ENCODE measurements at places on chromosomes 13 and 19.
A peak's percentile ranks its signal among the peaks of the same experiment; 100 is the strongest.

DNA sequence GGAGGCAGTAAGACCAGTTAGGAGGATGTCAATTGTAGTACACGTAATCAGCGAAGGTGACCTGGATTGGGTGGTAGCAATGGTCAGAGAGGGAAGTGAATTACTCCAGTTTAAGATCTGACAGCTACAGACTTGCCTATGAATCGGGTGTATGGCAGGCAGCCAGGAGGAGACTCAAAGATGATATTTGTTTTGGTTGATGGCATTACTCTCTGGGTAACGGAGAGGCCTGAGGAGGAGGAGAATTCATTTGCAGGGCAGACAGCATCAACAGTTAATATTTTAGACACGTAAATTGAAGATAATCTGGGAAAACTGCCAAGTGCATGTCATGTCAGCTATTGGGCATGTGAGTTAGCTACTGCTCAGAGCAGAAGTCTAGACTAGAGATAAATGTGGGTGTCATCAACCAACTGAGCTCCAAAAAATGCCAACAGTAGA, 109.2 kb downstream of the SGCG start:
- DNase-seq = no peak

GRCh38 chr19:46785980-46786235, 2.5 kb downstream of the SLC1A5 start:
- DNase-seq = no peak

GRCh38 chr13:24625331-24625731, 54.9 kb upstream of the ATP12A start:
- peak; percentile 41 for DNase-seq

GRCh38 chr13:110737555-110737954, 24.1 kb downstream of the ING1 start:
- no peak for DNase-seq

DNA sequence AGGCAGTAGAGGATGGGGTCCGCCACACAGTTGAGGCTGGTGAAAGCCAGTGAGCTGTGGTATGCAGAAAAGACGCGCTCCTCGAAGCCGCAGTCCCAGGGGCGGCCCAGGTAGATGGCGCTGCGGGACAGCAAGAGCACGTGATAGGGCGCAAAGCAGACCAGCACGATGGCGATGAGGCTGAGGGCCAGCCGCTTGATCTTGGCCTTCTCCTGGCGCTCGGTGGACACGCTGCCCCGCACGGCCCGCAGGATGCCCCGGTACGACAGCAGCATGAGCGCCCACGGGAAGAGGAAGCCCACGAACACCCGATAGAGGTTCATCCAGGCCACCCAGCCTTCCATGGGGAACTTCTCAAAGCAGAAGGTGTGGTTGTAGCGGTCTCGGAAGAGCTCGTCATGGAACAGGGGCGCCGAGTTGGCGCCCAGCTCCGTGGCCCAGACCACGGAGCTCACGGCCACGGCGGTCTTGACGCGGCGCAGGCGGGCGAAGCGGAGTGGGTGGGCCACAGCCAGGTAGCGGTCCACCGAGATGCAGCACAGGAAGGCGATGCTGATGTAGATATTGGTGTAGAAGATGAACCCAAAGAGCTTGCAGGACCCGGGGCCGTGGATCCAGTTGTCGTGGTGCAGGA, 6.5 kb upstream of the OPA3 start:
- DNase-seq = no peak

DNA sequence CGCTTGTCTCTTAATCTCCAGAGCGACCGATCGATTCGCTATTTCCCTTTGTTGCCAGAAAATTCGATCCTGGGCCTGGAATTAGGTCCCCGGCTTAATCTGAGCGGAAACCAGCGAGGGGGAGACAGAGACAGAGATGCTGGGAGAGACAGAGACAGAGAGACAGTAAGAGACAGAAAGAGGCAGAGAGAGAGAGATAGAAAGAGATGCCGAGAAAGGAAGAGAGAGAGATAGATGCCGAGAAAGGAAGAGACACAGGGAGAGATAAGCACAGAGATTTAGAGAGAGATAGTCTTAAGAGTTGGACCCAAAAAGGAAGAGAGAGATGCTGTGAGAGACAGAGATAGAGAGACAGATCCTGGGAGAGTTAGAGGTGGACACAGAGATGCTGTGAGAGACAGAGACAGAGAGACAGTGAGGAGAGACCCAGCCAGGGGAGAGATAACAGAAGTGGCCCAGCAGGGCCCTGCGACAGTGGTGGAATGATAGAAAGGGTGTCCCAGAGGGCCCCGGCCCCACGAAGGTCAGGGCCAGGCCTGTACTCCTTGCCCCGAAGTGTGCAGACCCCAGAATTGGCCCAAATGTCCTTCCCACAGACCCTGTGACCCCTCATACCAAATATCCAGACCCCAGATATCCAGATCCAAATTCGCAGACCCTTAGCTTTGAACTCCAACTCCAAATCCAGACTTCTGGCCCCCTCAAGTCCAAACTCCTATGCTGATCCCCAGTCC, 1.3 kb downstream of the ERFL start:
- no peak for DNase-seq

DNA sequence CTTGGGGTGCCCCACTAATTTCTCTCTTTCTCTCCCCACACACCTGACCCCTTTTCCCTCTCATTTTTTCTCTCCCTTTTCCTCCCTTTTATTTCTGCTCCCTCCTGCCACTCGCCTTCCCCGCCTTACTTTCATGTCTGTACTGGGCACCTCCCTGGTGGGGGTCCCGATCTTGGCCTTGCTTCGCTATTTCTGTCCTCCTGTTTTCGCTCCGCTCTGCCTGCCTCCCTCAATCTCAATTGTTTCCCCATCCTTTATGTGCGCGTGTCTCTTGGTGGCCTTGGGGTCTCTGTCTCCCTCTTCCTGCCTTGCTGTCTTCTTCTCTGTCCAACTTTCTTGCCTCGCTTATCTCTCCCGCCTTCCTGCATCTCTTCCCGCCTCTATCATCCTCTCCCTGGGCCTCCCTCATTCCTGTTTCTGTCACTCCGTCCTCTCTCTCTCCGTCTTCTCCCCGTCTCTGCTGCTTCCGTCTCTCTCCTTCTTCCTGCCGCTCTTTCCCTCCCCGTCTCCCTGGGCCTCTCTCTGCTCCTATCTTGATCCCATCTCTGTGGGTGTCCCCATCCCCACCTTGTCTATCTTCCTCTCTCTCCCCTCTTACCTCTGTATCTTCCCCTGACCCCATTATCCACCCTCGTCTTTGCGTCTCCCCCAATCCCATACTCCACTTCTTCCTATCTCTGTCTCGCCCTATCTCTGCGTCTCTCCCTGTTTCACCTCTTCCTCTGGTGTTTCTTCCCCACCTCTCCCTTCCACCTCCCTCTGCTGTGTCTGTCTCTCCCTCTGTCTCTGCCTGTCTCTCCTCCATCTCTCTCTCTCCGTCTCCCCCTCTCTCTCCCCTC, 4.0 kb downstream of the GRIN2D start:
- DNase-seq = no peak

DNA sequence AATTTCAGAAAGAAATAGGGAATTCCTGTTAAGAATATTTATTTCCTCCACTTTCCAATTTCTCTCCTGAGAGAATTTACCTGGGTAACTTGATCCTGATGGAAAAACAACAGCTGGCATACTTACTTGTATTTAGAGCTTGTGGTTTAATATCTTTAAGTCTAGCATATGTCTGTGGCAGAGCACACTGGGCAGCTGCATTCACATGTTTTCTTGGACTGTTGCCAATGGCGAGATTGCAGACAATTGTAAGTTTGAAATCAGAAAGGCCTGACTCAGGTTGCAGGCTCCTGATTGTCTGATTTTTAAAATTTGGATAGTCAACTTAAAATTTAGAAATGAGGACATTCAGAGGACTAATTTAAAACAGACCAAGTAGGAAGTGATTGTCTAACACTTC, 66.9 kb downstream of the NHLRC3 start:
- DNase-seq = no peak

DNA sequence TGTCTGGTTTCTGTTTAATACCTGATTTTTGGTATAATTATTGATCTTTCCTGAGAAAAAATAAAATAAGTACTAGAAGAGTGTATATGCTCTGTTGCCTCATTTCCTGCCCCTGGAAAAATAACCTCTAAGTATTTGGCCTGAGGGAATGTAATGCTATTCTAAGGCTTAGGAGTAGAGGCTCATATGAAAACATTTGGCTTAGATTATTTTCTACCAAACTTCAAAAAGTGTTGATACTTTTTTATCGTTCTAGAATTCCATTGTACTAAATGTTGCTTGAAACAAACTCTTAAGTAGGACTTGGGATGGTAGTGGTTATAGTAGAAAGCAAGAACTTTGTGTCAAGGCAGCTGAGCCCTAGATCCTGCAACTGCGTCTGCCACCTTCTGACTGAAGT, 57.8 kb downstream of the COG3 start:
- no peak for DNase-seq

- DNase-seq = no peak
Observed at GRCh38 chr13:40063703-40064102, 408.2 kb downstream of the COG6 start.

DNA sequence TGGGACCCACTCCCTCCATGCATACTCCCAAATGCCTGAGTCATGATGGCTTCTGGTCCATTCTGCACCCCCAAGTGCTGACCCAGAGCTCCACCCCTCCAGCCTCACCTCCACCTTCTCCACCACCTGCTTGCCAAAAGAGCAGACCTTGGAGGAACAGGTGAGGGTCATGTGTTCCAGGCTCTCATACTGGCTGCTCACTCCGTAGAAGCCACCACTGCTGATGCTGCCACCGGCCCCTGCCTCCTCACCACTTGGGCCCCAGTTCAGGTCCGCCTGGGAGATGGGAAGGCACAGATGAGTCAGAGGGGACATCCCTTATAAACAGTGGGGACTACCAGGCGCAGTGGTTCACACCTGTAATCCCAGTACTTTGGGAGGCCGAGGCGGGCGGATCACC, 7.9 kb downstream of the CD37 start:
- DNase-seq = no peak

- no peak for DNase-seq
Observed at GRCh38 chr13:46531953-46532352, 21.0 kb upstream of the LRCH1 start.

DNA sequence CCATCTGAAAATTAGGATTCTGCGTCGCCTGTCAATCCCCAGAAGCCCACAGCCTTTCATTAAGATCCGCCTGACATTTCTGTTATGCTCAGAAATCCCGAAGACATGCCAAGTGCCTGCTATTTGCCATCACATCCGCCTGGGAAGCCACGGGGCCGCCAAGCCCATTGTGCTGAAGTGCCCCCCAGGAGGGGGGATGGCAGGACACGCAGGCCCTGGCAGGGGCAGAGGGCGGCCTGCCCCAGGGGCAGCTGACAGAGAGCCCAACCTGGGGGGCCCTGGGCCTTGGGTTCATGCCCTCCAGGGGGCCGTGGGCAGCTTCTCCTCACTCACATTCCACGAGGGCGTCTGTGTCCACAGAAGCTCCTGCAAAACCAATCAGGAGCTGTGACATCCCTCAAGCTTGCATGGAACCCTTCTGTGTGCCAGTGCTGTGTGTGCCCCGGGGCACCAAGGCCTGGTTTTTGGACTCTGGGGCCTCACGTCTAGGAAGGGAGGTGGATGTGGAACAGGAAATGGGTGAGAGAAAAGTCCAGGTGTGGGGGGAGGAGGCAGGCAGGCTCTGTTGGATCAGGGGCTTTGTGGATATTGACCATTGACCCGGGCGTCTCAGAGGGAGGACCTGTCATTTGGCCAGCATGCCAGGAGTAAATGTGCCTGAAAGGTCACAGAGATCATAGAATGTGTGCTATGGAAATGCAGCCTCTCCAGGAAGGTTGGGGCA, 122.9 kb downstream of the URI1 start:
- no peak for DNase-seq

DNA sequence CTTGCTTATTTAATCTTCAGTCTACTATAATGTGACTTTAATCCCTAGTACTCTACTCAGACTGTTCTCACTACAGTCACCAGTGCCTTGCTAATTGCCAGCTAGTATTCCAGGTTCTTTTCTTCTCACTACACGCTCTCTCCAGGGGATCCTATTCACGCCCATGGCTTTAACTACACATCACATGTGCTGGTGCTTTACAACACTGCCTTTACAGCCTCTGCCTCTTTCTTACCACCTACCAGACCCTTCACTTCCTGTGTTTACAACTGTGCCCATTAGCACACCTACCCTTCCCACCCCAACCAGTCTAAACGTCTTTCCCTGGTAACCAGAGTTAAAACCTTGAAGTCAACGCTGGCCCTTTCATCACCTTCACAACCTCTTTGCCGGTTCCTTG, 249.5 kb downstream of the DNAJC15 start:
- no peak for DNase-seq

Data from GM12891 (cell line).